ENCODE measurements at places on chromosomes 16 and 17.

- DNase-seq = no peak
These were observed 301.2 kb downstream of the SEC14L1 start for GRCh38 chr17:77441940-77442339.

DNA sequence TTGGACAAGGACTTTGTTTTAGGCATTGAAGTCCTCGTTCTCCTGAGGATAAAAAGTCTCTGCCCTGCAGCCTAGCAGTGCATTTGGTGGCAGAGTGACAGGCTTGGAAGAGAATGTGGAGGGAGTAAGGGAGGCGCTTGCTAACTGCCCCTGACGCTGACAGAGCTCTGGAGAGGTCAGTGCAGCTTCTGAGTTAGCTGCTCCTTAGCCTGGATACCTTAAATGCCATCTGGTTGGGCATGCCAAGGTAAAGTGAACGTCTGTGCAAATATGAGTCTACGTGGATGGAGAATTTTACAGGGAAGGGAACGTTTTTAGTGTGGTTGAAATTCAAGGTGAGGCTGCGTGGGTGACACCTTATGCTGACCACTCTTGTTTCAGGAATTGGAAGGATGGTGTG is 44.4 kb downstream of the SEC14L1 start:
- DNase-seq = no peak

GRCh38 chr17:31726980-31727427 is 132.0 kb downstream of the COPRS start:
- DNase-seq = no peak

DNA sequence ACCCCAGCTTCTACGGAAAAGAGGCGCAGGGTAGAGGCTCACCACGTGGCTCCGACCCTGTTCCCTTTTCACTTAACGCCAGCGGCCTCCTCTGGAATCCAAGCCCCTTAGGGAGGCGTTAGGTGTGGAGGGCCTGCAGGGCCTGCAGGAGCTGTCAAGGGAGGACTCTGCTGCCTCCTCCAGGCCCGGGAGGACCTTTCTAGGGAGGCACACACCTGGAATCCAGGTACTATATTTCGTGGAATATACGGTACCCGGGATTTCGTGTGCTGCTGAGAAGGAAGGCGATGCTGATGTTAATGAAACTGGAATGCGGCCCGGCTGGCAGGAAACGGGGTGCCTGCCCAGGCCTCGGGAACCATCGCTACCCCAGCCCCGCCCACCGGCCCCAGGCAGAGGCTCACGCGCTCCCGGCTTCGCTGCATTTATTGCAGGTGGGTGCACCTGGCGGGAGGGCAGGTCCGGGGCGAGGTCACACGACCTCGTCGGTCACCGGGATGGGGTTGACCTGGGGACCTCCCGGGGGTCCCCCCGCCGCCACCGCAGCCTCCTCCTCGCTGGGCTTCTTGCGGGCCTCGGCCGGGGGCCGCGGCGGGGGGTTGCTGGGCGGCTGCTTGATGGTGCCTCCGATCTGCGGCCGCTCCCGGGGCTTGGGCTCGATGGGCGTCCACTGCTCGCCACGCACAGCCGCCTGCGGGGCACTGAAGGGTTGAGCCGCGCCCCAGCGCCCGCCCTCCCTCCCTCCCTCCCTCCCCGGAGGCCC is 4.7 kb downstream of the IL17C start:
- no peak for DNase-seq

- DNase-seq = no peak
These were observed 2.8 kb upstream of the KIF2B start for GRCh38 chr17:53819956-53820355.

GRCh38 chr17:9519583-9520272 is 55.9 kb downstream of the STX8 start:
- no peak for DNase-seq

DNA sequence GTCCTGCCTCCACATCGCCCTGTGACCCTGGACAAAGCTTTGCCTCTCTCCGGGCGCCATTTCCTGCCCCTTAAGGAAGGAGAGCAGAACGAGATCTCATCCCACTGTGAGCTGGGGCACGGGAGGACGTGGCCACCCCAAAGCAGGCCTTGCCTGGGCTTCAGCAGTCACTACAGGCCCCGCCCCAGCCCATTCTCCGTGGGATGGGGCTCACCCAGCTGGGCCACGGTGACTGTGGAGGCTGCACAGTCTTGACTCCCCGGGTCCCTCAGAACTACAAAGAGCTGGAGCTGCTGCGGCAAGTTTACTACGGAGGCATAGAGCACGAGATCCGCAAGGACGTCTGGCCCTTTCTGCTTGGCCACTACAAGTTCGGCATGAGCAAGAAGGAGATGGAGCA is 28.2 kb downstream of the MNT start:
- DNase-seq = no peak

DNA sequence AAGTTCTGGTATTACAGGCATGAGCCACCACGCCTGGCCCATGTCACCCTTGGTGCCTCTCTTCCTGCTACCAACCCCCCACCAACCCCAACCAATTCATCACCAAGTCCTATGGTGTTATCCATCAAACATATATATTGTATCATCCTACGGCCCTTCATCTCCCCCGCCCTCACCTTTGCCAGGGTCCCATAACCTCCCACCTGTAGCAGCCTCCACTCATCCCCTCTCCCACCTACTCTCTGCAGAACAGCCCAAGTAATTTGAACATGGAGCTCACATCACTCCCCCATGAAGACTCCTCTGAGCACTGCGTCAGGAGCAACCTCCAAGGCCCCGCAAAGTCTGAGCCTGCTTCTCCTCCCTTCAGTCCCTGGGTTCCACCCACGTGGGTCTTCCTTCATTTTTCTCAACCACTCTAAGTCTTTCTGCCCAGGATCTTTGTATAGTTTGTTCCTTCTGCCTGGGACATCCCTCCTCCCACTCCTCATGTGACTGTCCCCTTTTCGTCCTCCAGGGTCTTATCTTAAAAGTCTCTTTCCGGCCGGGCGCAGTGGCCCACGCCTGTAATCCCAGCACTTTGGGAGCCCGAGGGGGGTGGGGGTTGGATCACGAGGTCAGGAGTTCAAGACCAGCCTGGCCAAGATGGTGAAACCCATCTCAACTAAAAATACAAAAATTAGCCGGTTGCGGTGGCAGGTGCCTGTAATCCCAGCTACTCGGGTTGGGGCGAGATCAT is 7.0 kb upstream of the HID1 start:
- no peak for DNase-seq

GRCh38 chr16:82046541-82046940 is 11.5 kb downstream of the HSD17B2 start:
- DNase-seq = no peak

- no peak for DNase-seq
These were observed 1161.5 kb downstream of the CDH11 start for GRCh38 chr16:63960321-63960720.

DNA sequence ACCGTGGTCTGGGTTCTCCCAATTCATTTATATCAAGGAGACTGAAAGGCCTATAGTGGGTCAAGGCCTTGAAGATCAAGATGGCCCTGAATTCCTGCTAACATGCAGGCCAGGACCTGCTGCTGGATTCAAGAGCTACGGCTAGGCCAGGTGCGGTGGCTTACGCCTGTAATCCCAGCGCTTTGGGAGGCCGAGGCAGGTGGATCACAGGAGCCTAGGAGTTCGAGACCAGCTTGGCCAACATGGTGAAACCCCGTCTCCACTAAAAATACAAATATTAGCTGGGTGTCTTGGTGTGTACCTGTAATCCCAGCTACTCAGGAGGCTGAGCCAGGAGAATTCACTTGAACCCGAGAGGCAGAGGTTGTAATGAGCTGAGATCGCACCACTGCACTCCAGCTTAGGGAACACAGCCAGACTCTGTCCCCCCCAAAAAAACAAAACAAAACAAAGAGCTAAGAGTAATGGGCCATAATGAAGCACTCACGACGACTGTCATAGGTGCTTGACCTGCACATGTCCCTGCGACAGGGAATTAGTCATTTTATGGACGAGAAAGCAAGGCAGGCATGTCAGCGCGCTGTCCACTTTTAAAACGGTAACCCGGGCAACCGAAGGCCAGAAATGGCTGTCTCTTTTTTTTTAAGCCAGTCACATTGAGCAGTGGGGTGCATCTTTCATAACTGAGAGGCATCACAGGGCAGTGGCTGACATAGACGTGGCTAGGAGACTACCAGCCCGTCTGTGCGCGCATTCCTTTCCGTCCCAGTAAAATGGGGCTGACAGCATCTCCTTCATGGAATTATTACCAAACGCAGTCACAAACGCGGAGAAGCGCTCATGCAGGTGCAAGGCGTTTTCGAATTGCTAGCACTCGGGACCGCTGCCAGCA is 1.0 kb upstream of the FBRS start:
- DNase-seq = no peak

DNA sequence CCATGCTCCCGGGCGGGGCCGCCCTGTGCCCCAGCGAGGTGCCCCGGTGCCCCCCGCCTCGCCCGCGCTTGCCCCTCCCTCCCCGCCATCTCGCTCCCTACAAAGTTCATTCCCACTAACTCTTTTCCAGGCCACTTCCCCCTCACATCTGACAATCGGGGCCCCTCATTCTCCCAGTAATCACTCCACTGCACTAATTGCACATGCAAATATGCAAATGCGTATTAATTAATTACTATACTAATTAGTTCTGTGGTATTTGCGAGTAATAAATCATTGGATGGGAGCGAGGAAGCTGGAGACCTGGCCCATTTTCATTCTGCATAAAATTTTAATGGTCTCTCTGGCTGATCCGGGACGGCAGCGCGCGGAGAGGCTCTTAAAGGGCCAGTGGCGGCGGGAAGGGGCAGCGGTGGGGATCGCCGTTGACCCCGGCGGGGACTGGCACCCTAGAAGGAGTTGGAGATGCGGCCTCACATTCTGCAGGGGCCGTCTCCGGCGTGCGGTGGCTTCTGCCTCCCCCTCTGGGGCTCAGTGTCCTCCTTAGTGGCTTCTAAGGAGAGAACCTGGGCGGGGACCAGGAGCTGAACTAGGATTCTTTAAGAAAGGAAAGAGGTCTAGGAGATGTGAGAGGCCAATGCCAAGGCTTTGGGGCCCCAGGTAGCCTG is 8.4 kb upstream of the PPP1R1B start:
- no peak for DNase-seq

DNA sequence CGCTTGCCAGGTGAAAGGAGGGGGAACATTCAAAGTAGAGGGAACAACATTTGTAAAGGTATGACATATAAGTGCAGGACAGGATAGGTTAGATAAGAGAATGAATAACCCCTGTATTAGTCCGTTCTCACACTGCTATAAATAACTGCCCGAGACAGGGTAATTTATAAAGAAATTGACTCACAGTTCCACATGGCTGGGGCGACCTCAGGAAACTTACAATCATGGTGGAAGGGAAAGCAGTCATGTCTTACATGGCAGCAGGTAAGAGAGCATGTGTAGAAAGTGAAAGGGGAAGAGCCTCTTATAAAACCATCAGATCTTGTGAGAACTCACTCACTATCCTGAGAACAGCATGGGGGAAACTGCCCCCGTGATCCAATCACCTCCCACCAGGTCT is 223.8 kb downstream of the SOX9 start:
- DNase-seq = no peak

DNA sequence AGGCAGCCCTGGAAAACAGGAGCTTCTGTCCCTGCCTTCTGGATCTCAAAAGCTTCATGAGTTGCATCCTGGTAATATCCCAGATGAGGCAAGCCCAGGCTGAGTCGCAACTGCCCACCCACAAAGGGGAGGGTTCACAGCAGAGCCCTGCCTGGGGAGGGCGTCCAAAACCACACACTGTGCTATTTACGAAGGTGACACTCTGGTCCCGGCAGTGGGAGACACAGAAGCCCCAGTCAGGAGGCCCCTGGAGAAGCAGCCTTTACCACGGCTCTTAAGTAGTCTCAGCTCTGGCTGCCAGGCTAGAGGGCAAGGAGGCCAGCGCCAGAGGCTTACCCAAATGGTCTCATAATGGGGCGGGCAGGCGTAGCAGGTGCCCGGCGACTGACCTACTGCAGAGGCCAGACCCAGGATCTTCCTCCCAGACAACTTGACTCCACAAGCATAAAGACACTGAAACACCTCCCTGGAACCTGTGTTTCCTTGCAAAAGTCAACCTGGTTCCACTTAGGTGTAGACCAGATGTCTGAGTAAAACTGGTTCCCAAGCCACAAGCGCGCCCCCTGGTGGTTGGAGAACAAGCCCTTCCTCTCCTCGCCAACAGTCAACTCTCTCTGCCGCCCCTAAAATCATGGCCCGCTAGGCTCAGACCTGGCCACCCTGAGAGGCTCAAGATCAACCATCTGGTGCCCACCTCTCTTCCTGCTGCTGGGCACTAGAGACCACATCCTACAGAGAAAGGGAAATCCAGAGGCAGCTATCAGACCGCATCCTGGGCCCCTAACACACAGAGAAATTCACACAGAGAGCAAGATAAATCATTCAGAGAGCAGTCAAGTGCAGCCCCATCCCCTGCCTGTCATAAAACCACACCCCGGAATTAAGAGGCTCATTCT is 5.2 kb downstream of the AXIN2 start:
- peak; percentile 77 for DNase-seq

DNA sequence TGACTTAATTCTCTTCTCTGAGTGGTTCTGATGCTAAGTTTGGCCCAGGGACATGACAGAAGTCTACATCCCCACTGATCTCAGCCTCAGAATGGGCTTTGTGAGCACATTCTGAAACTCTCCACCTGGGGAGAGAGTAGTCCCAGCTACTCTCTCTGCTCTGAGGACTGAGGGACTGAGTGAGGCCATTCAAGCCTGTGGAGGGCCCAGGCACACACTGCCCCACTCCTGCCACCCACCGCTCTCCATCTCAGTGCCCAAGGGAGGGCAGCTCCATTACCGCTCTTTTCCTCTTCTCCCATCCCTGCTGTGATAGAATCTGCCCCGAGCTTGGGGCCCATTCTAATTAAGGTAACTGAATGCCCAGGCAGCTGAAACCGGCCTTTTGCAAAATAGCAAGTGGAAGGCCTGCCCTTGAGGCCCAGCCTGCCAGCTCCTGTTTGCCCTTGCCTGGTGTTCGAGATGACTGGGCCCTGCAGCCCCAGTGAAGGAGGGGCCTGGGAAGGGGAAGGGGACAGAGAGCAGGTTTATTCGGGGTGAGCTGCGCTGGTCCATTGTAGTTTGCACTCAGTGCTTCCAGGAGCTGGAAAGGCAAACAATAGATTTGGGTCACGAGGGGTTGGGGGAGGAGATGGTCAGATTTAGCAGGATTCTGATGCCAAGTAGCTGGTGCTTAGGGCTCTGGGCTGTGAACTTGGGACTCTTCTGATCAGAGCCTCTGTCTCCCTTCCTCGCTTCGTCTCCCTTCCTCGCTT is 76.2 kb downstream of the RAB11FIP4 start:
- DNase-seq = no peak

DNA sequence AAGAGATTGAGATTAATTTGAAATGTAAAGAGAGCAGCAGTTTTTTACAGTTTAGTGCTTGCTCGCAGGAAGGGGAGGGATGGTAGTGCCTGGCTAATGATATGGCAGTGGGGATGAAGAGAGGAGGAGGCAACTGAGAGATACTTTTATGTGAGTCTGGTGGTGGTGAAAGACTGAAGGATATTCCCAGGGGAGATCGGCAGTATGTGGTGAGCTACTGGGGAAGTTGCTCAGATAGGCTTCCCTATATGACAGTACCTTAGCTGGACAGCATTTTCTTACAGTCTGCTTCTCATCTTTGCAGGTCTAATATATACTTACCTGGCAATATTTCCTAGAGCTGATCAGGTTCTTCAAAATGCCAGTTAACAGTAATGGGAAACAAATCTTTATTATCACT is 8.6 kb downstream of the CEP95 start:
- DNase-seq = no peak

GRCh38 chr17:73267648-73268537 is 6.2 kb upstream of the CPSF4L start:
- DNase-seq = no peak
